Dorsolateral prefrontal cortex (tissue), 122 donors: ENCODE measurements at places on chromosomes 4 and X.

DNA sequence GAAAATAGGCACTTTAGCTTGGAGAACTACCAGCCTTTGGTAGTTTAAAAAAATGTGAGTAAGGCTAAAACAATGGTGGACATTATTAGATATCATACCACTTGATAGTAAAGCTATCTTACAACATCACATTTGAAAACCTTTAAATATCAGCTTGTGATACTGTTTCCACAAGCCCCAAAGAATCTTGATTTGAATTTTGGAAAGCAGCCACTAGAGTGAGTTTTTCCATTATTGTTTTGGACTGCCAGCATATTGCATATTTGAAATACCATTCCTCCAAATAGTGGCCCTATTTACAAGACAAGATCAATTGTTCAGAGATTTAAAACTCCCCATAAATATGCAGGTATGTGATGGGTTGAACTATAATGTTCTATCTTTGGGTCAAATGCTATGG, 303.0 kb upstream of the PRPS2 start:
- DNase-seq: no peak

DNA sequence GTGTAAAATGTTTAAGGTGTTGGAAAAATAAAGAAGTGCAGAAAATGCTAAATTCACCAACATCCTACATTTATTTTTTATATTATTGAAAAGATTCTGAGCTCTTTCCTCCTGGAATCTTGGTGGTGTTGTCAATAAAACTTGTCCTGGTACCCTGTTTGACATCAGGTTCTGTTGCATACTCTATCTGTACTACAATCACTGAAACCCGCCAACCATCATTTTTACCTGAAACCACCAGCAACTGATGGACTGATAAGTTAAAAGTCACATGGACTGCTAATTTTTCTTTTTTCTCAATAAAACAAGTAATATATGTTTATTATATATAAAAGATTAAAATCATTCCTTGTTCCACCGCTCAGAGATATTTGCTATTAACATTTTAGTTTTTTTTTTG, 23.4 kb downstream of the STAP1 start:
- no peak for DNase-seq

DNA sequence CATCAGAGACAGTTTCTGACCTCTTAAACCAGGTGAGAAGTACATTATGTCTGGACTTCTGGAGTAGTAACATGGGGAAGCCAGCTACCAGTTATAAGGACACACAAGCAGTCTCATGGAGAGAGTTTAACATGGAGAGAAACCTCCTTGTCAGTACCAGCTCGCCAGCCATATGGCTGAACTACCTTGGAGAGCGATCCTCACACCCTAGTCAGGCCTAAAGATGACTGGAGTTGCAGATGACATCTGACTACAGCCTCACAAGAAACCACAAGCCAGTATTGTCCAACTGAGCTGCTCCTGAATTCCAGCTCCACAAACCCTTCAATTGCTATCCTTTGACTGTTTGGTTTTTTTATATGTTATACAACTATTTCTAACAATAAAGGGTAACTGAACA, 49.8 kb downstream of the PDHA2 start:
- no peak for DNase-seq

GRCh38 chr4:60365176-60365575, 835.0 kb upstream of the ADGRL3 start:
- no peak for DNase-seq
